Activated CD4-positive, alpha-beta T cell treated with anti-CD3 and anti-CD28 coated beads, Interleukin-2, amount 10 ng/mL, durations not matched to agents 7 days and 5 days (primary cell): ENCODE measurements at places on chromosomes 5 and 9. TPM values are rescaled to one million over a fixed set of nuclear protein-coding genes. Genes with fewer than 3 reads are reported as not detected.

DNA sequence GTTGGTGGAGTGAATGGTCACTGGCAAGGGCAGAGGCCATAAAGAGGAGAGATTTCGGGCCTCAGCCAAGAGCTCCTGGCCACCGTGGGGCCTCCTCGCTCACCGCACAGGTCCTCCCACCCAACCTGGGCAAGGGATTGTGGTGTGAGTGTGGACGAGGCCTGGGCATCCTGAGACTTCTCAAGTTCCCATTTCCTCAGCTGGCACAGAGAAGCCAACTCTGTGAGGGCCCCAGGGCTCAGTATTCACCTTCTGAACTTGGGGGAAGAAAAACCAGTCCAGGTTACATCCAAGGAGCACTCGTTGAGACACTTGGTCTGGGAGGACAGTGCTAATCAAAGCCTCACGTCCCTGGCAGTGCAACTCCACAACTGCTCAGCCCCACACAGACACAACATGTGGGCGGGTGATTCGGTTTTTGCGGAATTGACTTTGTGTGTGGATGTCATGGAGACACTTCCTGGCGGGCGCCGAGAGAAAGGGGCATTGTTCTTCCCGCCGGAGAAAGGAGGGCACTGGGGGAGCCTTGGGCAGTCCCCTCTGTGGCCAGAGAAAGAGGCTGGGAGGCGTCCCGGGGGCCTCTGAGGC lies 28.5 kb upstream of the NKD2 start:
- peaks cover 10% of the 10 kb centered on the region for H3K27me3 ChIP-seq
- no peak overlapping the region for H3K27ac ChIP-seq
- no peak overlapping the region for H3K4me3 ChIP-seq
- H3K36me3 ChIP-seq, result peaks cover 10% of the 10 kb centered on the region
- no peak for DNase-seq

The OGN gene
- not detected for total RNA-seq

DNA sequence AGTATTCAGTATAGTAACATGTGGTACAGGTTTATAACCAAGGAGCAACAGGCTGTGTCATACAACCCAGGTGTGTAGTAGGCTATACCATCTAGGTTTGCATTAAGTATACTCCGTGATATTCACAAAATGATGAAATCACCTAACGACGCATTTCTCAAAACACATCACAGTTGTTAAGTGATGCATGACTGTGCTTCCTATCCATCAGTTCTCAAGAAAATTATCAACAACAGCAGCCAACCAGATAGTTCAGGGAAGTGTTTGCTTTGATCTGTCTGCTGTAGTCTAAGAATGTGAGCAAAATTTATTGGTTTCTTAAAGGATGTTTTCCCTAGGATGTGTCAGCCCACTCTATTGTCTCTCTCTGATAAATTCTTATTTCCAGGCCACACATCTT lies 7.4 kb downstream of the ZBTB26 start:
- no peak overlapping the region for H3K4me3 ChIP-seq
- no peak overlapping the region for H3K27ac ChIP-seq
- H3K4me1 ChIP-seq, result peaks cover 8% of the 10 kb centered on the region
- H3K27me3 ChIP-seq, result no peaks in the 10 kb centered on the region

DNA sequence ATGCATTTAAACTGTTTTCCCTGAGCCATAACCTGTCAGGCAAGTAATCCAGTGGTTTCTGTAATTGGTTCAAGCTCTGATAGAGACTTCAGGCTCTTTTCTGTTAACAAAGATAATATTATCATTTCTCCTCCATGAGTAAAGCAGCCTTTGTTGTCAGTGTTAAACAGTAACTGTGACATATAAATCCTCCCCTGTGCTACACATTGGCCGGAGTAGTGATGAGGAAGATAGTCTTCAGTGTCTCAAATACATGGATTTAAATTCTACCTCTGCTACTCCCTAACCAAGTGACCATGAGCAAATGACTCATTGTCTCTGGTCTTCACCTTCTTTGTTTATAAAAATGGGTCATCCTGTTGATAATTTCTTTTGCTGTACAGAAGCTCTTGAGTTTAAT lies 615.5 kb upstream of the CHD1 start:
- H3K4me3 ChIP-seq, result no peak overlapping the region
- no peaks in the 10 kb centered on the region for H3K36me3 ChIP-seq
- H3K27ac ChIP-seq, result no peak overlapping the region
- no peaks in the 10 kb centered on the region for H3K4me1 ChIP-seq

- no peak overlapping the region for H3K4me3 ChIP-seq
- H3K36me3 ChIP-seq, result no peaks in the 10 kb centered on the region
- H3K27me3 ChIP-seq, result no peaks in the 10 kb centered on the region
- H3K4me1 ChIP-seq, result no peaks in the 10 kb centered on the region
- H3K27ac ChIP-seq, result no peak overlapping the region
These were observed 186.7 kb downstream of the IZUMO3 start for GRCh38 chr9:24359046-24359445.

- no peaks in the 10 kb centered on the region for H3K36me3 ChIP-seq
- peaks cover 26% of the 10 kb centered on the region for H3K4me1 ChIP-seq
- H3K27ac ChIP-seq, result no peak overlapping the region
- H3K27me3 ChIP-seq, result peaks cover 11% of the 10 kb centered on the region
These were observed 10.5 kb upstream of the GALNT10 start for GRCh38 chr5:154179846-154180710.

DNA sequence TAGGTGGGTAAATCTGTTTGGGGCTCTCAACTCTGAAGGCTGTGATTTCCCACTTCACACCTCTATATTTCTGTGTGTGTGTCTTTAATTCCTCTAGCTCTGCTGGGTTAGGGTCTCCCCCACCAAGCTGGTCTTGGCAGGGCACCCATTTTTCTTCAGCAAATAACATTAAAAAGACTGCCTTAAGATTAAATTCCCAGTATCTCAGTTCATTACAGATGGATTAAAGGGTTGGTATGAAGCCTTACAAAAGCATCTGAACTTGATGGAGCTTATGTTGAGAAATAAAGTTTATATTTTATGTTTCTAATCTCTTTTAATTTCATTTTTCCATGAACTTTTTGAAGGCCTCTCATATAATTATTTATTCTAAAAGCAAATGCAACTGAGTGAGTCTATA lies 11.7 kb downstream of the PCAT7 start:
- no peaks in the 10 kb centered on the region for H3K36me3 ChIP-seq
- H3K4me1 ChIP-seq, result no peaks in the 10 kb centered on the region
- H3K27ac ChIP-seq, result no peak overlapping the region
- peaks cover 2% of the 10 kb centered on the region for H3K27me3 ChIP-seq
- DNase-seq, result no peak

The TLR4 gene
- 0.06 TPM for total RNA-seq

GRCh38 chr5:53019320-53019719 lies 30.2 kb downstream of the ITGA2 start:
- H3K27ac ChIP-seq, result no peak overlapping the region
- no peak overlapping the region for H3K4me3 ChIP-seq

The NXNL2 gene
- not detected for total RNA-seq

GRCh38 chr9:86549920-86550319 lies 195.7 kb upstream of the TUT7 start:
- H3K4me3 ChIP-seq, result no peak overlapping the region
- H3K27me3 ChIP-seq, result peaks cover 8% of the 10 kb centered on the region
- DNase-seq, result no peak
- H3K4me1 ChIP-seq, result no peaks in the 10 kb centered on the region

The PIK3R1 gene
- 75.6 TPM for total RNA-seq

The TMEM232 gene
- total RNA-seq, result 0.60 TPM

The ADGRV1 gene
- not detected for total RNA-seq

GRCh38 chr9:127968042-127968441 lies 12.7 kb downstream of the EEIG1 start:
- peaks cover 78% of the 10 kb centered on the region for H3K36me3 ChIP-seq
- DNase-seq, result no peak
- no peaks in the 10 kb centered on the region for H3K27me3 ChIP-seq
- H3K27ac ChIP-seq, result peak overlapping the region; percentile 94
- peaks cover 97% of the 10 kb centered on the region for H3K4me1 ChIP-seq

DNA sequence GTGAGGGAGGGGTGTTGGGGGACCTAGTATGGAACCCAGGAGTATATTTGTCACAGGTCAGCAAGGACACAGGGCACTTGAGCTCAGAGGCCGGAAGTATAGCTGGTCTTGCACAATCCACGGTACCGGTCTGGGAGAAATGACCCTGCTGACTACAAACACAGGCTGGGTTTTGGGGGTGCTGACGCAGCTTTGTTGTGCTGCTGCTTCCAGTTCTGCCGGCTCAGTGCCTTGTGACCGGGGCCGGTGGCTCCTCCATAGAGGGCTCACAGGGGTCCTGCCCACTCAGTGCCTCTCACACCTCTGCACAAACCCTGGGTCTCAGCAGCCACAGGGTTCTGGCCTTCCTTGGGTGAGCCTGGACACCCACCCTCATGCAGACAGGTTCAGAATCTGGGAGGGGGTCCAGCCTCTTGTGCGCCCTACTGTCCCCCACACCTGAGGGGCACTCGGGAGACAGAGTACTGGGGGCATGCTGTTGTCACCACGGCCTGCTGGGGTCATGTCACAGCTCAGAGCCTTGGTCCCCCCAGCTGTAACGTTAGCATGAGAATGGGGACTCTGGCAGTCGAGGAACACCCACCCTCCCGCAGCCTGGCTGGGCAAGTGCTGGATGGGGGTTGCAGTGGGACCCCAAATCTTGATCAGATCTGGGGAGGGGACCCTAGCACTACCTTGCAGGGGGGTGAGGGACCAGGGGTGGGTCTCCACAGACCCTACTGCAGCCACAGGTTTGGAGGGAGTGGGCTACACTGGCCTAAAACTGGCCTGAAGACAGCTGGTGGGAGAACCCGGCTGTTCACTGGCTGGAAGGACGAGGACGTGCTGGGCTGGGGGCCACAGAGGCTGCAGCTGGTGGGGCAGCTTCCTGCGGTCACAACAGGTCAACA lies 17.7 kb downstream of the NINJ1 start:
- H3K27ac ChIP-seq, result no peak overlapping the region
- peaks cover 13% of the 10 kb centered on the region for H3K36me3 ChIP-seq
- no peak overlapping the region for H3K4me3 ChIP-seq

The GRXCR2 gene
- not detected for total RNA-seq

The ABLIM3 gene
- total RNA-seq, result not detected

DNA sequence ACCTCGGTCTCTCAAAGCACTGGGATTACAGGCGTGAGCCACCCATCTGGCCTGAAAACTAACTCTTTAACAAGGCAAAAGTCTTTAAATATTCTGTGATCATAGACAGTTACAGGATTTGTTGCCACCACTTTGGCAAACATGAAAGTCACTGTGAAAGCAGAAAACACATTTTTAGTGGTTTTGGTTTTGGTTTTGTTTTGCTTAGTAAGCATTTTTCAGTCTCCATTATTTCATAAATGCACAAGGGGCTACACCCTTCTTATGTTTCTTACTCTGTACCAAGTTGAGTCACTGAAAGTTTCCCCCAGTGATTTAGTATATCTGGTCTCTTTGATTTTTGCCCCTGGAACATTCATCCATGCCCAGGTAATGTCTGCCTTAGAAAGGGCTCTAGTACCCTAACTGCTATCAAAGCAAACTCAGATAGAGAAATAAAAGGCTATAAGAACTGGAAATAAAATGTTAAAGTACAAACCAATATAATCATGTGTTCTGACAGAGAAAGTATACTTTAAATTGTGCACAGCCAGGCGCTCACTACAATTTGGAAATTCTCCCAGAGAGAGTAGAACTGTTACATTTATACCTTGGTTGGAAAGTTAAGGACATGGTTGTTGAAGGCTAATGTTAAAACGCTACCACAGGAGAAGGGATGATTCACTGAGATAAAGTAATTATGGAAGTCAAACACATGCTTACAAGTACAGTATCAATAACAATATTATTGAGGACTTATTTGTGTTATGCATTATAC lies 1022.5 kb upstream of the DMAC1 start:
- H3K27ac ChIP-seq, result peak overlapping the region; percentile 60
- DNase-seq, result no peak
- H3K4me3 ChIP-seq, result no peak overlapping the region

GRCh38 chr9:113808391-113809358 lies 67.4 kb upstream of the ZNF618 start:
- peaks cover 3% of the 10 kb centered on the region for H3K4me1 ChIP-seq
- H3K4me3 ChIP-seq, result no peak overlapping the region
- peaks cover 15% of the 10 kb centered on the region for H3K27me3 ChIP-seq

DNA sequence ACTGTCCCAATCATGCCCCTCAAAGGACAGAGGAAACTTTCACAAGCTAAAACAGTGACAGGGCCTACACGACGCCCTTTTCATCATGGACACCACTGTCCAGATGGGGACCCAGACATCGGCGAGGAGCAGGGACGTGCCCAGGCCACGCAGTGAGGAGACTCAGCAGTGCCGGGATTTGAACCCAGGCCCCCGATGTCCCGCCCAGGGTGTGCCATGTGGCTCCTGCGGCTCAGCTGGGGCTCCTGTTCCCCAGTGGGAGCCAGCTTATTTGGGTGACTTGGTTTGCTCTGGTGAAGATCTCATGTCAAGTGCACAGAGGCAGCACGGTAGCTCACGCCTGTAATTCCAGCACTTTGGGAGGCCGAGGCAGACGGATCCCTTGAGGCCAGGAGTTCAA lies 82.2 kb downstream of the STK10 start:
- DNase-seq, result no peak
- peaks cover 74% of the 10 kb centered on the region for H3K36me3 ChIP-seq
- no peak overlapping the region for H3K4me3 ChIP-seq
- no peaks in the 10 kb centered on the region for H3K27me3 ChIP-seq
- no peak overlapping the region for H3K27ac ChIP-seq
- peaks cover 58% of the 10 kb centered on the region for H3K4me1 ChIP-seq

The TSLP gene
- total RNA-seq, result 0.35 TPM

GRCh38 chr9:124180557-124180956 lies 77.2 kb upstream of the NEK6 start:
- H3K27me3 ChIP-seq, result peaks cover 34% of the 10 kb centered on the region
- no peak overlapping the region for H3K4me3 ChIP-seq
- no peaks in the 10 kb centered on the region for H3K36me3 ChIP-seq
- H3K27ac ChIP-seq, result no peak overlapping the region
- DNase-seq, result no peak
- no peaks in the 10 kb centered on the region for H3K4me1 ChIP-seq

The ELAVL2 gene
- not detected for total RNA-seq

DNA sequence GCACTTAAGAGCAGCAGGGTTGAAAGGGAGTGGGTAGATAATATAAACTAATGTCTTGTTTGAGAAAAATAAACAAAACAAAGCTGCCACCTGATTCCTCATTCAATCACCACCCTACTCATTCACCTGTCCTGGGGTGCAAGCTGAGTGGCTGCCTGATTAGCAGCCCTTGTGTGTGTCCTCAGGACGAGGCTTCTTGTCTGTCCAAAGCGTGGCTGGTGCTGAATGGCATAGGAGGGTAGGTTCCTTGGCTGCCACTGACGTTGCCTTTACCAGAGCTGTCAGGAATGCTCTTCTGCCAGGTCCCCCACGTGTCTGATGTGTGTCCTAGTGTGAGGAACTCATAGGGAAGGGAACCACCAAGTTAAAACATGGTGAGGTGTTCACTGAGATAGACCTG lies 146.6 kb upstream of the SLC24A2 start:
- H3K27ac ChIP-seq, result no peak overlapping the region
- H3K4me1 ChIP-seq, result peaks cover 13% of the 10 kb centered on the region
- H3K4me3 ChIP-seq, result no peak overlapping the region
- H3K27me3 ChIP-seq, result peaks cover 4% of the 10 kb centered on the region
- no peak for DNase-seq

The PGM5 gene
- total RNA-seq, result not detected

DNA sequence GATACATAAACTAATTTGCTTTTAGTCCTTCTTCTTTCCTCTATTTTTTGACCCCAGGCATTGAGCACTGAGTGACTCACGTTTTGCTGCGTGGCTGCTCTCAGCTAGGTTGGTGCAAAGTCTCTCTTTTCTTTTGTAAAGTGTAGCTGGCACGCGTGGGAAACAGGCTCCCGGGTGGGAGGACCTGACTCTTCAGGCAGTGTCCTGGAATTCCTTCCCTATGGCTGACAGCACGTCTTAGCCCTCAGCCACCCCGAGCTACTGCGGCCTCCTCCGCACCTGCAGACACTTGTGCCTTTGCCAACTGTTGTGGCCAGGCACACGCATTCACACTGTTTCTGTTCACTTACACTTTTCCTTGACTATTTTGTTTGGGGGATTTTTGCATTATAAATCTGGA lies 877 bp upstream of the SCGB3A1 start:
- no peak for DNase-seq
- peaks cover 36% of the 10 kb centered on the region for H3K27me3 ChIP-seq
- H3K4me3 ChIP-seq, result no peak overlapping the region
- peaks cover 2% of the 10 kb centered on the region for H3K36me3 ChIP-seq
- peaks cover 8% of the 10 kb centered on the region for H3K4me1 ChIP-seq
